ENCODE measurements at places on chromosomes 13 and 19.

DNA sequence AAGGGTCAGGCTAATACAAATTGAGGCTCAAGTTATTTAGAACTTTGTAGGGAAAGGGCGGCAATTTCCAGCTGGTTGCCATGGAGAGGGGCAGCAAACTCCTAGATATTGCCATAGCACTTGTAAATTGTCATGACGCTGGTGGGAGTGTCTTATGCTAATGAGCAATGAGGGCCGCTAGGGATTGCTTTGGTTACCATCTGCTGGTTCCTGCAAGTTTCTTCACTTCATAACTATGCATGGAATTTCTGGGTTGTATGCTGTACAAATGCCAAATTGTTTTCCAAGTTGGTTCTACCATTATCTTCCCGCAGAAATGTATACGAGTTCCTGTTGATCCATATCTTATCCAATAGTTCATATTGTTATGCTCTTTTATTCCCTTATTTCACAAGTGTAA lies 1339.4 kb downstream of the EFNB2 start:
- DNase-seq = no peak

- DNase-seq = no peak
Observed at GRCh38 chr13:113223070-113223469, 13.7 kb downstream of the CUL4A start.

DNA sequence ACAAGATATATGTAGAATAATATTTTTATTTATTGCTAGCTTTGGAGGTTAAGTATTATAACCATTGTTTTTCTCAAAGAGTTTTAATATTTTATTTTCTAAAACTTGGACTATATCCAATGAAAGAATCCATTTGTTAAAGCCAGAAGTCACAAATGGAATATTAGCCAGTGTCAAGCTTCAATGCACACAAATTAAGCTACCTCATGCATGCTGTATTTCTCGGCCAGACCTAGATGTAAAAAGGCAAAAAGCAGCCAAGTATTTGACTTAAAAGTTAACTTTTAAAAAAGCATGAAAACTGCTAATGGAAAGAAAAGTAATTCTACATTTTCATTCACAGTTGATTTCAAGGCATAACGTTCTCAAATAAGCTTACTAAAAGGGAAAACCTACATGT lies 160.0 kb upstream of the ATXN8OS start:
- DNase-seq = no peak

- no peak for DNase-seq
Observed at GRCh38 chr13:102977471-102977870, 88.7 kb downstream of the SLC10A2 start.

DNA sequence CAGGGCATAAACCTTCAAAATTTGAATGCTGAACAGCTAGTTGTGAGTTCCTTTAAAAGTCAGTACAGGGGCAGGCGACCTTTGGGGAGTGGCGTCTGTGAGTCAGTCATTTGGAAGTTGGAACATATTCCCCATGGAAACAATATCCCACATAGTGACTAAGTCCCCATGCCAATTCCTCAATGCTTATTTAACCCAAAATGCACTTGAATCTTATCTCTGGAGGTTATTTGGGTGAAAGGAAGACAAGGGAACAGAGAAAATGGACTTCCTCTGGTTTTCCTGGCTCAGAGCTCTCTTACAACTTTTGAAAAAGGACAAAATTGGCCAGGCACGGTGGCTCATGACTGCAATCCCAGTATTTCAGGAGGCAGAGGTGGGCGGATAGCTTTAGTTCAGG lies 479.2 kb upstream of the NBEA start:
- no peak for DNase-seq

GRCh38 chr19:12884926-12885748 lies 1.9 kb downstream of the KLF1 start:
- peak; percentile 80 for DNase-seq
